ENCODE measurements at places on chromosomes 13 and 19.
A peak's percentile ranks its signal among the peaks of the same experiment; 100 is the strongest.

DNA sequence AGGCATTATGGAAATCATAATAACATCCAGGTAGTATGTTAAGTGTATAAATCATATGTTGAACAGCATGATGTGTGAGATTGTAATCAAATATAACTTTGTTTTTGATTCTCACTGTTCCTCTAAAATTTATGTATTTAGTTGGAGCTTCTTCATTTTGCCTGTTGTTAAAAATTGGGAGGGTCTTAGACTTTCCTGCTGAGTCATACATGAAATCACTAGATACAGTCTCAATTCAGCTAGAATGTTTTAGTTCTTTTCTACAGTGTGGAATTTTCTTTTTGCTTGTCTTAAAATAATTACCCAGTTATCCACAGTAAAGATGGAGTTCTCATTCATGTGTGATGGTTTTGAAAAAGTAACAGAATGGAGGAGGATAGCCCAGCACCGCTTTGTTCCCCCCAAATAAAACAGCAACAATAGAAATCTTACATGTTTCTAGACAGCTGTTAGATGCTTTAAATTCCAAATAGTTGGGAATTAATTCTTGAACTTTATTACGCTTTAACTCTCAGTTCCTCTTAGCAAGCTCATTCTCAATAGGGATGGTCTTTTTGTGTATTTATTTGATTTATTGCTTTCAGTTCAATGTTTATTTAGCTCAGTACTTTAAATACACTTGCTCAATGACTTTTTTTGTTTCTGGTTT, 109.5 kb downstream of the PDS5B start:
- DNase-seq, result no peak

GRCh38 chr19:13277104-13277809, 127.0 kb downstream of the IER2 start:
- DNase-seq, result peak; percentile 16

DNA sequence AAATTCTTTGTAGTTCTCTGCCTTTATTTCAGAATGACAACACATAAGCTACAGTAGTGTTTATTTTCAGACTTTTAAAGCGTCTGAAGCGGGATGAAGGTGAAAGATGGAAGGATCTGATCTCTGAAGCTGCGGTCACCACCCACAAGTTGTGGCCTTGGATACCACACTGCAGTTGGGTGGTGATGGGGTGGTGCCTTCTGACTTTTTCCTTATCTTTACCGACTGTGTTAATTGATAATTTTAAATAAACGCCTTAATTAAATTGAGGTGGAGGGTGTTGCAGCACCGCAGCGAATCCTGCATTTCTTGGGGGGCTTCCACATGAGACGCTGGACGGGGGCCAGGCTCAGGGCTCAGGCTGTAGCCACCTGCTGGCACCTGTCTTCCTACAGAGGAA, 1.3 kb downstream of the TFDP1 start:
- no peak for DNase-seq

DNA sequence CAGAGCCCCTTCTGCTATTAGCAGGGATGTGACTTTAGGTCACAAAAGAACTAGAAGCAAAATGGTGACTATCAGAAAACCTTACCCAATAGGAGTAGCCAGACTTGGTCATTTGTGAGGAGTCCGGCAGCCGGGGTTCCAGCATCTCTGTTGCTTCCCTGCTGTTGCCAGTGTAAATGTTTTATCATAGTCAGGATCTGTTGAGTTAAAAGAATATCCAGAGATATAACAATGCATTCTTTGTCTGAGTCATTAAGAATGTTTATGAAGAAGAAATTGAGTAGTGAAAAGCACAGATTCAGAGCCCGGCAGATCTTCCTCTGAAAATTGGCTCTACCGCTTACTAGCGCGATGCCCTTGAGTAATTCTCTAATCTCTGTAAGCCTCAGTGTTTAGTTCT, 84.2 kb downstream of the COL4A2 start:
- no peak for DNase-seq

DNA sequence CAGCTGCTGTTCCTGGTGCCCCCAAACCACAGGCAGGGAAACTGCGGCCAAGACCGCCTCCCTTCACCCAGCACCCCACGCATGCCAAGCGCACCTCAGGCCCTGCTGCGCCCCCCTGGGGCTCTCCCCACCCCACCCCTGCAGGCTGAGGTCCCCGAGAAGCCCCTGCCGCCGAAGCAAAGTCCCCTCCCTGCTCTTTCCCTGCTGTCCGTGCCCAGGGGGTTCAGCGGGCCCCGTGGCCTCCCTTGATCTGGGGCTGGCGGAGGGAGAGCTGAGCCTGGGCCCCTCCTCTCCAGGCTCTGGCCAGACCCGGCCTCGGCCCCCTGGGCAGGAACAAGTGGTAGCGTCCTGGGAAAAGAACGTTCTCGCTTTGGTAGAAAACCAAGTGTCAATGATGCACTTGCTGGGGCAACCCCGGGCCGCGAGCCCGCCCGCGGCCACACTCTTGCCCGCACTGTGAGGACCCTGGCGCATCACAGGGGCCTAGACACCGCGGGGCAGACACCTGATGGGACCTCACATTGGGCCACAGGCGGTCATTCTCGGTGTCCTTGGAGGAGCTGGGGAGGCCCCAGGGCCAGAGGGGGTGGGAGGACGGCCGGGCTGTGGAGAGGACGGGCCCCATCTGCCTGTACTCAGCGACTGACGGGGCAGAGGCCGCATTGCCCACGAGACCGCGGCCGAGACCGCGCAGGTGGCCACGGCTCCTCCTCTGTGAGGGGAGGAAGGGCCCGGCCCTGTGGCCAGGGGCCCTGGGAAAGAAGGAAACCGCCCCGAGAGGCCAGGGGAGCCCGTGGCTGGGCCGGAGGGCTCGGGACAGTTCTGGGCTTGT, 29.0 kb downstream of the GPX4 start:
- DNase-seq, result no peak

DNA sequence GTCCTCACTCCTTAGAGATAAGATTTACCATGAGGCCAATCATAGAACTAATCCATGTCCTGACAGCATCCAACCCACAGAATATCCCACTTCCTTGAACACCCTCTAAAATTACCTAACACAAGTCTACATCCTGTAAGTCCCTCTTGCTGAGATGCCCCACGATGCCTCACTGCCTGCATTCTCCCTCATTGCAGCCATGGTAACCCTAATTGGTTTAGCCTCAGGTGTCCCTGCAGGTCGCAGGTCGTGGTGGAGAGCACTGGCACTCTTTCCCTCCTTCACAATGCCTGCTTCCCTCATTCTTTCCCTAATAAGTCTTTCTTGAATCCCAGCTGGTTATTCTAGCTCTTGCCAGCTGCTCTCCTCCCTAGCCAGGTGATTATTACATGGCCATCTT, 35.3 kb upstream of the MYO16 start:
- no peak for DNase-seq

DNA sequence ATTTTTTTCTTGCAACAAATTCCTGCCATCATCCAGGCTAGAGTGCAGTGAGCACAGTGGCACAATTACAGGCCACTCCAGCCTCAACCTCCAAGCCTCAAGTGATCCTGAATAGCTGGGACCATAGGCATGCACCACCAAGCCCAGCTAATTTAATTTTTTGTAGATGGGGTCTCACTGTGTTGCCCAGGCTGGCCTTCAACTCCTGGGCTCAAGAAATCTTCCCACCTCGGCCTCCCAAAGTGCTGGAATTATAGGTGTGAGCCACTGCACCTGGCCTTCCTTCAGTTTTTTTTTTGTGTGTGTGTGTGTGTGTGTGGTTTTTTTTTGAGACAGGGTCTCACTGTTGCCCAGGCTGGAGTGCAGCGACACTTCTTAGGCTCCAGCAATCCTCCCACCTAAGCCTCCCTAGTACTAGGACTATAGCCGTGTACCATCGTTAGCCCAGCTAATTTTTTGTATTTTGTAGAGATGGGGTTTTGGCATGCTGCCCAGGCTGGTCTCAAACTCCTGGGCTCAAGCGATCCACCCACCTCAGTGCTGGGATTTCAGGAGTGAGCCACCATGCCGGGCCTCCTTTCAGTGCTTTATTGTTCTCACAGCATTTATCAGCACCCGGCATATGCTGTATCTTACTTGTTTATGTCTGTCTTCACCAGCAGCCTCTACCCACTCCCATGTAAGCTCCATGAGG, 5.9 kb upstream of the SRRM5 start:
- no peak for DNase-seq

DNA sequence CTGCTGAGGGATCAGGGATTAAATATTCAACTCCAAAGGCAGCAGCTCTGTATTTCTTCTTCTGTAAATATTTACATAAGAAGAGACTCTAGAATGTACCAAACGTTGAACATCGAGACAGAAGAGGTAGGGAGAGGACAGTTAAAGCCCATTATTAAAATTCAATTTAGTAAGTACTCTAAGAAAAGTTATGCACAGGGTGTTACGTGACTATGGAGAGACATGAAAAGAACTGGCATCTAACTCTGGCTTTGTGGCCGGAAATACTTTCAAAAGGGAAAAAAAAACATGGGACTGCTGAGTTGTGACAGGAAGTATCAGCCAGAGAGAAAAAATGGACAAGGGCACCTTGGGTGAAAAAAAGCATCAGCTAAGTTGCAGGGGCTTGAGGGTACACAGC, 36.7 kb downstream of the LNX2 start:
- no peak for DNase-seq

DNA sequence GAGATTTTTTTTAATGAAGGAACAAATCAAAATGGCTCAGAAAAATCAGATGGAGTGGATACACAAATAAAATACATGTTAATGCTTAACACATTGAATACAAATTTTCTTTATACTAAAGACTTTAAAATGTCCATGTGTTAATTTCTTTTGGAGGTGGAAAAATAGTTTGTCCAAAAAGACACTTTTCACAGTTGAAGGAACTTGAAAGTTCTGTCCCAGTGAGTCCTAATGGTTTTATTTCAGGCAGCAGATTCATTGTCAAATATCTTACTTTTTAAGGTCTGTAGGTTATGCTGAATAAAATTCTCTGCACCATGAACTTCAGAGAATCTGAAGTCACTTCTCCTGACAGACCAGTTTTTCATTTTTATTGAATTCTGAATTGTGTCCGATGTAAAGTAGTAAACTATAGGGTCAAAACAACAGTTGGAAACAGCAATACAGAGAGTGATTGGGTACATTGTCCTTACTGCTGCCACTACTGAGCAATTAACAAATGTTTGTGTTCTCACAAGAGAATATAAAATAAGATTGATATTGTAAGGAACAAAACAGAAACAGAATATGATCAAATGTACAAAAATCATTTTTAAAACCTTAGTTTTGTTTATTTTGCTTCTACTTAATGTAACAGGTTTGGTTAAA, 1.6 kb downstream of the LPAR6 start:
- DNase-seq, result no peak

- DNase-seq, result peak; percentile 53
Observed at GRCh38 chr19:16324384-16325160, at the start of gene KLF2. Gene KLF2 (plus strand): TSS chr19:16324826. CDS start chr19:16324924, 98 bp downstream.

- no peak for DNase-seq
Observed at GRCh38 chr13:33776239-33776881, 41.6 kb upstream of the RFC3 start.

GRCh38 chr13:51916051-51916818, 54.5 kb downstream of the CCDC70 start:
- DNase-seq, result no peak

- no peak for DNase-seq
Observed at GRCh38 chr13:113666951-113667701, at the start of gene GRK1. Gene GRK1 (plus strand): TSS chr13:113667219. CDS start chr13:113667387, 168 bp downstream.

- DNase-seq, result no peak
Observed at GRCh38 chr13:112814905-112815585, 125.2 kb downstream of the ATP11A start.

Measured in skeletal muscle cell (primary cell).